Stimulated activated naive CD4-positive, alpha-beta T cell (primary cell): ENCODE measurements at places on chromosomes 6 and 20.

- no peak for DNase-seq
Observed at GRCh38 chr6:3775847-3776246, 24.3 kb upstream of the PXDC1 start.

GRCh38 chr6:64733433-64733832 lies 973.6 kb downstream of the EYS start:
- DNase-seq, result no peak

GRCh38 chr20:15317546-15318232 lies 980.3 kb upstream of the FLRT3 start:
- DNase-seq, result no peak

- no peak for DNase-seq
Observed at GRCh38 chr6:38114976-38115625, 295.6 kb downstream of the ZFAND3 start.

- DNase-seq, result no peak
Observed at GRCh38 chr6:18161431-18161830, 6.2 kb downstream of the KDM1B start.

DNA sequence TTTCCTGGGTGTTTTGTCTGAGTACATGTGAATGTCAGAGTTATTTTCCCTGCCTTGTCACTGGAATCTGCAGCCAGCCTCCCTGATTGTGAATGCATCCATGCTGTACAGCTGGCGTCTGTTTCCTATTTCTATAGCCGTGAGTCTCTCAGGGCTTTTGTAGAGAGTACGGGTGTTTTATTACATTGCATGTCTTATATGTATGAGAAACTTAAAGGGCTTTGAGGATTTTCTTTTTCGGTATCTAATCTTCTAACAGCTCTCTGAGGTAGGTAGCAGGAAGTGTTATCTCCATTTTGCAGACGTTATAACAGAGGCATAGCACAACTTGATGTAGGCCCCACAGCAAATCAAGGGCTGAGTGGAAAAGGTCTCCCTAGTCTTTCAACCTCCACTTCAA lies 272.9 kb downstream of the PRL start:
- no peak for DNase-seq

GRCh38 chr6:128655978-128656498 lies 135.6 kb upstream of the PTPRK start:
- no peak for DNase-seq

DNA sequence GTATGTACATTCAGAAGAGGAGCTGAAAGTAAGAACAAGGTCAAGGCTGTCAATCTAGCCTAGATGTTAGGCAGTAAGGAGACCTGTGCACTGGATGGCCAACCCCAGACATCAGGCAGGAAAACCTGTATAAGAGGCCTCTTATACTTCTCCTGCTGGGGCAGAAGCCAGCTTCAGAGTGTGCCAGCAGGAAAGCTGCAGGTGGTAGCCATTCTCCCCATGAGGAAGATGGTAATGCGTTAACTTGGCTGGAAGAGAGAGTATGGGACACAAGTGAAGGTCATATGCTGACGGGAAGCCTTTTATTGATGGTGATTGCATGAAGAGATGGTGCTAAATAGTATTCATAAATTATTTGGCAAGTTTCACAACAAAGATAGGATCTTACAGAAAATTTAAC lies 20.6 kb downstream of the NHLRC1 start:
- DNase-seq, result no peak

- DNase-seq, result no peak
Observed at GRCh38 chr20:57986666-57987065, 241.8 kb downstream of the ANKRD60 start.

GRCh38 chr6:147126618-147127022 lies 77.6 kb upstream of the STXBP5 start:
- DNase-seq, result no peak
